ENCODE measurements at places on chromosomes 2 and 18. TPM values are rescaled to one million over a fixed set of nuclear protein-coding genes. Genes with fewer than 3 reads are reported as not detected.

The NDUFS1 gene
- 72.8 TPM for polyA plus RNA-seq

The SPDYA gene
- polyA plus RNA-seq = 1.8 TPM

The VIL1 gene
- 25.4 TPM for polyA plus RNA-seq

The RFTN2 gene
- 26.6 TPM for polyA plus RNA-seq

The NT5C1B gene
- polyA plus RNA-seq = 0.69 TPM

The LOXHD1 gene
- polyA plus RNA-seq = 0.69 TPM

The C1QL2 gene
- not detected for polyA plus RNA-seq

The SRD5A2 gene
- 0.06 TPM for polyA plus RNA-seq

The TXNDC2 gene
- polyA plus RNA-seq = 0.05 TPM

The DPYSL5 gene
- 5.7 TPM for polyA plus RNA-seq

DNA sequence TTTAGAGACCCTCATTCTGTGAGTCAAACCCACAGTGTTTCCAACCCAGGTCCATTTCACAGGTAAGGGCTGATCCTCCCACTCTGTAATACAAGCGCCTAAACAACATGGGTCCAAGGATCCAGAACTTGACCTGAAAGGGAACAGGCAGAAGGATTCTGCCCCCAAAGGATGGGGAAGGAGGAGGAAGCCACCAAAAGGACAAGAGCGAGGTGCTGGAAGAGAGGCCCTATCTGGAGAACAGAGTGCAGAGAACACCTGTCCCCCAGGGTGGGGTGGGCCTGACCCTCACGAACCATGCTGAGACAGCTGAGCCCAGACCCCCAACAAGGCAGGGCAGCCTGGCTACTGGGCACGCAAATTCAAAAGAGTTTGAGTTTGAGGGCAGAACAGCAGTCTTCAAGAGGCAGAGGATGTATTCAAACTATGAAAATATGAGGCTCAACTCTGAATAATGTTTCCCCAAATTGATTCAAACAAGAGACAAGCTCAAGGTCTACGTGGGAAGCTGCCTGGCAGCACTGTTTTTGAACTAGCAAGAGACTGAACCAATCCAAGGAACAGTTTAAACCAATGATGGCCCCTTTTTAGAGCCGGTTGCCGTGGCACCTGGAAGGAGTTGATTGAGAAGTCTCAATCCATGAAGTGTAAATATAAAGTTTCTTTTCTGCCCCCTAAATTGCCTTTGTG, 212.7 kb downstream of the ALPK2 start:
- DNase-seq = no peak

- no peak for DNase-seq
Observed at GRCh38 chr2:41087946-41088345, 636.1 kb upstream of the SLC8A1 start.

DNA sequence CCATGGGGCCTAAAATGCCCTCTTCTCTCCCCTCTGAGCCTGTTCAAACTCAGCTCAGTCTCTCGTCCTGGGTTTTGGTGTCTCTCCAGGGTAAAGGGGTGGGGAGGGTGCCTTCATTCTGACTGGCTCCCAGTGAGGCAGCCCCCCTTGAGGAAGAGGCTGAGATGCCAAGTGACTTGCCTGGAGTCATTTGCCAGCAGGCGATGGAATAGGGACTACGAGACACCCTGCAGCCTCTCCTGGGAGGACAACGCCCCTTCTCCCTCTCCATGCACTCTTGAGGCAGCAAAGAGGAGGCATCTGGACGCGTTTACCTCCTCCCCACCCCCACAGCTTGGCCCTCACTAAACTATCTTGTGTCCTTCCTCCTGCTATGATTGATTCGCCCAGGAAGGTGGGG, 760 bp upstream of the STON1 start:
- DNase-seq = no peak

- DNase-seq = no peak
Observed at GRCh38 chr2:8543383-8544170, 138.3 kb upstream of the ID2 start.

DNA sequence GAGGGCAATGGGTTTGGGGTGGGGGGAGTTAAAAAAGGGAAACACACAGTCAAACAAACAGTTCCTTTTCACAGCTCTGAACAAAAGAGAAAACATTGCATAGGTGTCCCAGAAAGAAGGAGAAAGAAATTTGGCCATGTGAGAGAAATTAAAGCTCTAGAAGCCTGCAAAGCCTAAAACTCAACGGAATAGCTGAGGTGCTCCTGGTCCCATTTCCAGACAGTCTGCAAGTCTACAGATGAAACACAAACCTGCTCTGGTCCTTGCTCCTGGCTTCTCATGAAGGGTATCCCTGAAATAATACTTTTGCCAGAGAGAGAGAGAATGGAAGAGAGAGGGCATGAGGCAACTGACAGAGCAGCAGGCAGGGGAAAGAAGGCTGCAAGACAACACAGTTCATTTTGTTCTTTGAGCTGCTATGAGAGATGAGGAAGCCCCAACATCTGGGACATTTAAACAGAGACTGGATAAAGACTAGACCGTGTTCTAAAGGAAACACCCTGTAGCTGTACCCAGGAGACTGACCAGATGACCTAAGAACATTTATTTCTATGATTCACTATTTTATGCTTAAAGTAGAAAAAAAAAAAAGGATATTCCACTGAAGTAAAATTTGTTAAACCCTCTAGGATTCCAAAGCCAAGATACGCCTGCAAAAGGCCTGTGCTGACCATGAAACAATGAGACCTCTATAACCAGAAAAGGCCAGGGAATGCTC, 57.3 kb upstream of the CYP26B1 start:
- peak; percentile 20 for DNase-seq

- no peak for DNase-seq
Observed at GRCh38 chr18:73785300-73785699, 362.3 kb downstream of the FBXO15 start.

DNA sequence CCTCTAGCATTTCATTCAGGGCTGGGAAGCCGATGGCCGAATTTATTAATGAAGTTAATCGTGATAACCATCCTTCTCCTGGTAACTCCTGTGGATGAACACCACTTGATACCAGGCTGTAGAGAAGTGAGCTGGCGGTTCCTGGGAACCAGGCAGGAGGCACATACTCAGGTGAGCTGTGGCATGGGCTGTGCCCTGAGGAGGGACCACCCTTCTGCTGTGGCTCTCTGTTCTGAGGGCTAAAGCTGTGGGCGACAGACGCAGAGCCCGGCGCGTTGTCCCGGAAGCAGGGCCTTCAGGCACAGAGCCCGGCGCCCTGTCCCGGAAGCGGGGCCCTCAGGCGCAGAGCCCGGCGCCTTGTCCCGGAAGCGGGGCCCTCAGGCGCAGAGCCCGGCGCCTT, 462.3 kb upstream of the SALL3 start:
- no peak for DNase-seq

GRCh38 chr2:159455330-159455918, 160.9 kb downstream of the BAZ2B start:
- no peak for DNase-seq

DNA sequence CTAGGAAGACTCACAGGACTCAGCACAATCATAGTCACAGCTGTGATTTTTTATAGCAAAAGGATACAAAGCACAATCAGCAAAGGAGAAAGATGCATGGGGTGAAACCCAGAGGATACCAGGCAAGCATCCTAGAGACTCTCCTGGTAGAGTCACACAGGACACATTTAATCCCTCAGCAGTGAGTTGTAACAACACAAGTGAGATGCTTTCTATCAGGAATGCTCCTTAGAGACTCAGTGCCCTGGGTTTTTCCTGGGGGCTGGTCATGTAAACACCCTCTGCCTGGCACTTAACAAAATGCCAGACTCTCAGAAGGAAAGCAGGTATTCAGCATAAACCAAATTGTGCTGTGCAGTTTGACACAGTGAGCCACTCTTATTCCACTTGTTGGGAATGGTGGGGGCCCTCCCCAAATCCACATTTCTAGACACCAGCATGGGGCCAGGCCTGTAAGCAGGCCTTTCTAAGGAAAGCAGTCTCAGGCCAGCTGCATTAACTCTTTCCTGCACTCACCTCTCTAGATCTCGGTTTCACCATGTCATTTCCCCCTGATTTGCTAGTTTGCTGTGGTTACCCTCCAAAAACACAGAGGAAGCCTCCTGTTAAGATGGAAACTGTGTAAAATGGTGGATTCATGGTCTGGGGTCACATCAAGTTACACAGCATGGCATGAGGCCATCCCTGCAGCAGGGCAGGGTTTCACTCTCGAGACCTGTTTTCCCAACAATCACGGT, 16.9 kb upstream of the RNU4ATAC start:
- no peak for DNase-seq

DNA sequence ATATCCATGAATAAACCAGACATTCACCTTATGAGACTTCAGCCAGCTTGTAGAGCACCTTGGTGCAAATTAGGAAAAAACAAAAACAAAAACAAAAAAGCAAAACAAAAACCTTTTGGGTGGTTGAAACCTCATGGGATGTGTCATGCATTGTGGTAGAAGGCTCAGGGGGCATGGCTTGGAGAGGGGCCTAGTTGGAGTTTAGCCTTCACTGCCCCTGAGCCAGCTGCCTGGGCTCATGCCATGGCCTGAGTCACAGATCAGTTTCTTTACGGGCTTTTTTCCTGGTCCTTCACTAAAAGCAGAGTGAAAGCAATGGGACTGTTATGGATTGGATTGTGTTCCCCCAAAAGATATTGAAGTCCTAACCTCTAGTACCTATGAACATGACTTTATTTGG, 22.0 kb upstream of the DAPL1 start:
- DNase-seq = no peak

DNA sequence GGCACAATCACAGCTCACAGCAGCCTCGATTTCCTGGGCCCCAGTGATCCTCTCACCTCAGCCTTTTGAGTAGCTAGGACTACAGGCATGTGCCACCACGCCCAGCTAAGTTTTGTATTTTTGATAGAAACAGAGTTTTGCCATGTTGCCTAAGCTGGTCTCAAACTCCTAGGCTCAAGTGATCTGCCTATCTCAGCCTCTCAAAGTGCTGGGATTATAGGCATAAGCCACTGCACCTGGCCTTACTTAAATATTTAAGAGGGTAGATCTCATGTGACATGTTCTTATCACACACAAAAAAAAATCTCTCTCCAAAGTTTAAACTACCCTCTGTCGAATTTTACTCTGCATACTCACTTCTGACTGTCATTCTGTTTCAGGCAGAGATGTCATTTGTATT, 75.4 kb upstream of the CHRNA1 start:
- DNase-seq = no peak

- DNase-seq = peak; percentile 82
Observed at GRCh38 chr2:121974897-121975661, 219.6 kb downstream of the TSN start.

DNA sequence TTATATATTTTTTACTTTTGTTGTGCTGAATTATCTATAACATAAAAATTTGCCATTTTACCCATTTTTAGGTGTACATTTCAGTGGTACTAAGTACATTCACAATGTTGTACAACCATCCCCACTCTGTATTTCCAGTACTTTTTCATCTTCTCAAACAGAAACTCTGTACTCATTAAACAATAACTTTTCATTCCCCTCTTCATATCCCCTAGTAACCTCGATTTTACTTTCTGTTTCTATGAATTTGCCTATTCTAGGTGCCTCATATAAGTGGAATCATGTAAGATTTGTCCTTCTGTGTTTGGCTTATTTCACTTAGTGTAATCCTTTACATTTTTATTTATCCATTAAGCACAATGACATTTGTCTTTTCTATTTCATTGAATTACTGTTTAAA, 51.3 kb downstream of the GTF2A1L start:
- no peak for DNase-seq

GRCh38 chr2:5145801-5146200, 546.4 kb upstream of the SOX11 start:
- DNase-seq = no peak

DNA sequence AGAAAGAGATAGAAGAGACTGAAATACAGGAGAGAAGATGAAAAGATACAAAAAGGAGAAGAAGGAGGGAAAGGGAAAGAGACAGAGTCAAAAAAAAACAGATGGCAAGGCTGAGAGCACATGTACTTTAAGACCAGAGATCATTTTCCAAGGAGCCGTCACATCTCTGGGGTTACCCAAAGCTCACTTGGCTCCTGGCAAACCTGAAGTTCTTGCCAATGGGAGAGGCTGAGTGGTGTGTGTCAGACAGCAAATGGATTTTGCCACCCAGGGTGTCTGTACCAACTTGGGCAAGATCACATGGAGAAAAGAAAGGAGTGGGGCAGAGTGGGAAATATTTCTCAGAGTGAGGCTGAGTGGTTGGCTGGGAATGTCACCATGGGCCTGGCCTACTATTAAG, 219.3 kb upstream of the TNP1 start:
- DNase-seq = no peak

DNA sequence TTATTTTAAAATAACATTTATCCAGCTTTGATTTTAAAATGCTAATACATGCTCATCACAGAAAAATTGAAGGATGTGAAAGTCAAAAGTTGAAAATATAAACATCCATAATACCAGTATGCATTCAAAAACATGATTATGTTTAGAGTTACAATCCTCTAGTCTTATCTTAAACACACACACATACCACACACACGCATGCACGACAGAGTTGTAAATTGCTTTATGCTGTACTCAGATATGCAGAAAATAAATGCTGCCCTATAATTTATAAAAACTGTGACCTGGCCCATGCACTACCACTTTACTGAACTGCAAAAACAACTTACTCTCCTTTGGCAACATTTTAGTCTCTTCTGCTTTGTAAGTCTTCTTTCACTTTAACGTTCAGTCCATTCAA, 793.0 kb upstream of the FANCL start:
- DNase-seq = no peak

GRCh38 chr18:58051765-58052460, 7.9 kb downstream of the NEDD4L start:
- no peak for DNase-seq

DNA sequence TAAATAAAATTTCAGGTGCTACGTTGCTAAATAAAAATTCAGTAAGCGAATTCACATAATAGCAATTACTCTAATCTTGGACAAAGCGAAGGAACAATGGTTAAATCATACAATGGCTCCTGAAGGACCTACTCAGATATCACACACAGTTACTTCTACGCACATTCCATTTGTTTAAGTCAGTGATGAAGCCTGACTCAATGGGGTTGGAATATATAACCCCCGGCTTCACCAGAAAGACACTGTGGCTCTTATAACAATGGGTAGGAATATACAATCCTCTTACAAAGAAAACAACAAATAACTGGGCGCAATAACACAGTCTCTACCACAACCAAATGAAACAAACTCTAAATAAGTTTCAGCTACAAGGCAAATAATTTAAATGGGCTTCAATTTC, 349.5 kb downstream of the IRS1 start:
- no peak for DNase-seq

DNA sequence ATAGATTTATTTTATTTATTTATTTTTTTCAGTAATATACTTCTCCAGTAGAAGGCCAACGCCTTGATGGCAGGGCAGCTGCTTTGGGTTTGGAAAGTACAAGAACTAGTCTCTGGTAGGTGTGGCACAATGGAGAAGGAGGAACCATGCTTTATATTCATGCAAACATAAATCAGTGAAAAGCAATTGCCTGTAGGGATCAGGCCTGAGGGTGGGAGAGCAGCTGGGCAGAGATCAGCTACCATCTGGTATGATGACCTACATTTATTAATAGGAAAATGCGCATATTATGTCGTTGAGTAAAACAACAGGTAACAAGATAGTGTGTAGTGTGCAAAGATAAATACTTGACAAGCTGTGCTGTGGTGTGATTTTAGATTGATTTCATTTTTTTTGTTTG, 120.4 kb upstream of the TLK1 start:
- DNase-seq = no peak

- no peak for DNase-seq
Observed at GRCh38 chr2:152846697-152847470, 128.5 kb downstream of the ARL6IP6 start.
